ENCODE measurements at places on chromosomes 7 and 10. TPM values are rescaled to one million over a fixed set of nuclear protein-coding genes. Genes with fewer than 3 reads are reported as not detected.

TMEM140 gene
- 19.4 TPM for total RNA-seq

ACSM6 gene
- not detected for total RNA-seq

DNA sequence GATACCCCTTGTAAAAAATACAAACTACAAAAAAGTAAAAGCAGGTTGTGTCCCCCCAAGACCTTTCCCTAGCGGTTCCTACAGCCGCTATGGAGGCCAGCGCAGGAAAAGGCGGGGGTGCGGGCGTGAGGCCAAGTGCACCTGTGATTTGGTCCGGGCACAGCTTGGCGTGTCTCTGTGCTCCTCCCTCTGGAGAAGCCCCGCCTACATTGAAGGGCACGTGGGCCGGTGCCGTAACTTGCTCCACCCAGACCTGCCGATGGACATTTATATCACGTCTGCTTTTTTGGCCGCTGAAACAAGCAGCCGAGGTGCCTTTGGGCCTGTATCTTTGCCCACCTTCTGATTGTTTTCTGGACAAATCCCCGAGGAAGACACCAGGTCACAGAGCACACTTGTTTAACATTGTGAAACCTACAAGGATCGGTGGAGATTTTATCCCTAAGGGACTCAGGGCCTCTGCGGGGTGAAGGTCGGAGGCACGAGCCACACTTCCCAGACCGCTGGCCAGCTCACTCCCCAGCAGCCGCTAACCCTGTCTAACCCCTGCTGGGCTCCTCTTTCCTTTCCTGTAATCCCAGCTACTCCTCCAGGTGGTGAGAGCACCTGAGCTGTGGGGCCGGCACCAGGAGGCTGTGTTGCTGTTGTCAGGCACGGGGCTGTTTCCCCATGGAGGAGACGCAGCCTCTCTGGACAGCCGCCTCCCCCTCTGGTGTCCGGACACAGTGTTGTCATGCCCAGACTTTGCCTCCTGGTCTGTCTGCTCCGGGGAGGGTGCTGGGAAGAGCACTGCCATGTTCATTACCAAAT, 18.8 kb upstream of the INPP5A start:
- DNase-seq: peak; percentile 82

PNLIPRP3 gene
- not detected for total RNA-seq

MLXIPL gene
- 117 TPM for total RNA-seq

DNA sequence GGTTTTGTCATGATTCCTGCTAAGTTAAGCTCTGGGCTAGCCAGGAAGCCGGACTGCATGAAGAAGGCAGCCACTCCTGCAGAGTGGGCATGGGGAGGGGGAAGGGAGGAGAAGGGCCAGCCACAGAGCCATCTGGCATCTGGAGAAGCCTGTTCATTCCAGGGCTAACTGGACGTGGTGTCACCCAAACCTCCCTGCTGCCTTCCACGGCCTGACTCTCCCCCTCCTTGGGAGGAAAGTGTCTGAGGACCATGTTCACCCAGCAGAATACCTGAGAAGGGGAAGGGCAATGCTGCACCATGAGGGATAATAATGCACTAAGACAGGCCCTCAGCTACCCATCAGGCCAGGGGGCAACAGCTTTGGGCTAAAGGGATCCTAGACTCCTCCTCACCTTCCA, 15.4 kb downstream of the AQP1 start:
- DNase-seq: peak; percentile 8

DNA sequence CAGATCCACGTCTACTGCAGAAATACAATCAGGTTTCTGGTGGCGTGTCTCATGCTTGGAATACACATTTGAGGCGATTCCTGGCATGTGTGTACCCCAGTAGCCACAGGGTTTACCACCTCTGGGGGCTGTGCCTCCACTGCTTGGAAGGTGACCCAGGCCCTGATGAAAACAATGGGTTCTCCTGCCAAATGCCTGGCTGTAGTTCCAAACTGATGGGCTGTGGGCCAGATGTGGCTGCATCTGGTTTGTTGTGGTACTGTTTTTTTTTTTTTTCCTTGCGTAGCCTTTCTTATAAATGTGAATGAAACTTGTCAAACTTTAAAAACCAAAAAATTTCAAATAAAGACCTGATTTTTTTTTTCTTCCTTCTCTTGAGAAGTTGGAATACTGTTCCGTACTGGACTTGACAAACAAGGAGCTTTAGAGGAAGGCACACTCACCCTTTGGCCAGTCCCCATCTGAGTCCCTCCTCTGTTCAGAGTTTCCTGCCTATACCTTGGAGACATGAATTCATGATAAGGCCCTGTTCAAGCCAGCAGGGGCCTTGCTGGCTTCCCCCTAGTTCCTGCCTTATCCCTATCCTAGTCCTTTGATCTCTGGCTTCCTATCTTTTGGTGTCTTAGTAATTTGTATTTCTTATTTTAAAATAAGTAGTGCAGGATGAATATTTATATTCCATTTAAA, 217.1 kb downstream of the PHTF2 start:
- no peak for DNase-seq

GRCh38 chr10:35251373-35252100, 84.8 kb upstream of the CCNY start:
- no peak for DNase-seq

DNA sequence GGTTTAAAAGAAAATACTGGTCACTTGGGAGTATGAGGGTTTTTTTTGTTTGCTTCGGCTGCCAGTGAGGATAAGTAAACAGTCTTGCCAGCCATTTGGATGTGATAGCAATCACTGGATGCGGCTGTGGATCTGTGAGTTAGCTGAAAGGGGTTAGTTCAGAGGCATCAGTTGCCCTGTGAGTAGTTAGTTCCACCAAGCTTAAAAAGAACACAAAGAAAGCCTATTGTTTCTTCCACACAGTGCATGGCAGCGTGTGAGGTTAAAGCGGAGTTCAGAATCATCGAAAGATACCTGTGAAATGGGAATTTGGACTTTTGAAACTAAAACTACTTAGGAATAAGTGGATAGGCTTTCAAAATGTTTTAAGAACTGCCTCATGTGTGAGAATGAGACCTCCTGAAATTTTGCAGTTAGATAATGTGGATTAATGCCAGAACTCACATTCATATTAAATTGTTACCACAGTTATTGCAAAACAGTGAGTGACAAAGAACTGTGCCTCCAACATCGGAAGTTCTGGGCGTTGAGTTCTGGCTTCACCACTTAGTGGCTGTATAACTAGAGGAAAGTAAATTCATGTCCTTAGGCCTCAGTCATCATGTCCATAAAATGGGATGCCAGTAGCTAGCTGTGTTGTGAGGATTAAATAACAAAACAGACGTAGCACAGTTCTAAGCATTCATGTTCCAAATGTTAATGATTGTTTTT, 31.3 kb downstream of the KIAA1217 start:
- DNase-seq: no peak

TBC1D12 gene
- 11.9 TPM for total RNA-seq

GRCh38 chr10:60816628-60817397, 38.5 kb downstream of the CDK1 start:
- peak; percentile 66 for DNase-seq

EXOC6 gene
- total RNA-seq: 26.0 TPM

GRCh38 chr10:15588635-15589508, 130.8 kb downstream of the ITGA8 start:
- no peak for DNase-seq

ZPBP gene
- not detected for total RNA-seq

Measured in mucosa of gallbladder (tissue), 1 donor.